ENCODE measurements at places on chromosomes 7 and 10.

DNA sequence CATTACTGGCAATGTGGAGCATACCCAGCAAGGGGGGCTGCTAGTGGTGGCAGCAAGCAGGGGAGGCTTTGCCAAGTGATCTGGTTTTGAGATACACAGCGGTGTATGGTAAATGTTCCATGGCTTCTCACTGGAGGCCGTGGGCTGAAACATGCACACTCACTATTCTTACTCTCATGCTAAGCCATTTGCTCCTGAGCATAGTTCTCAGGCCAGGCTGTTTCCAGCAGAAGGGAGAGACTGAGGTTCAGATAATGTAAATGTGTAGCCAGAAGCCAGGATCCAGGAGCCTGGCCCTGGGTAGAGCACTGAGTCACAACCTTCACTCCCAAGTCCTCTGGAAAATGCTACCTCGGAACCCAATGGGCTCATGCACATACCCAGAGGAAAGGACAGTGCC lies 757.9 kb downstream of the GRID1 start:
- no peak for DNase-seq

DNA sequence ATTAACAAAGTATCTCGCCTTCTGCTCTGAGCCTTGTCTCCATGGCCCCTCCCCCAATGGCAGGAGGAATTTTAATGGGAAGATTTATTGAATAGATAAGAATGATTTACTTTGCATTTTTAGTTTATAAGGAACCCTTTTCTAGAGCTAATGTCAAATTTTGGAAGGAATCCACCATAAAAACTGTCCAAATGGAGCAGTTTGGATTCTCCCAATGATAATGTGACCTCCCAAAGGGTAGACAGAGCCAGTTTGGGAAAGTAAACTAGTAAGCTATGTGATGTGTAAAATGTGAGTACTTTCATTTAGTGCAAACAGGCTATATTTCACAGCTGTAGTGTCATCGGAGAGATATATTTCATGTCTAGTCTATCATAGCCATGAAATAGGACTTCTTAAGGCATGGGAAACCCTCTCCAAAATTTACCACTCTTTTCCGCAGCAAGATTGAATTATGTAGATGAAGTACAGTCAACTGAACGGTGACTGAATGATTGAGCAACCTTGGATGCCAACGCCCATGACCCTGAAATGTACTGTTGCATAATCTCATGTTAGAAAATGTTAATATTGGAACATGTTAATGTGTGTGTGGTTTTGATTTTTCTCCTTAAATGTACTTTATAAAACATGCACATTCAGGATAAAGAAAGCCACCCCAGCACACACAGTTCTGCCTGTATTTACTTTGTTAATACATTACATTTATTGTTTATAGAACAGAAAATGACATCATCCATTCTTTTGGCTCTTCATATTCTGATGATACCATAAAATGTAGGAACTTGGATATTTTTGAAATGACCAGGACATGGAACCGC lies 140.6 kb downstream of the NRP1 start:
- DNase-seq = no peak

DNA sequence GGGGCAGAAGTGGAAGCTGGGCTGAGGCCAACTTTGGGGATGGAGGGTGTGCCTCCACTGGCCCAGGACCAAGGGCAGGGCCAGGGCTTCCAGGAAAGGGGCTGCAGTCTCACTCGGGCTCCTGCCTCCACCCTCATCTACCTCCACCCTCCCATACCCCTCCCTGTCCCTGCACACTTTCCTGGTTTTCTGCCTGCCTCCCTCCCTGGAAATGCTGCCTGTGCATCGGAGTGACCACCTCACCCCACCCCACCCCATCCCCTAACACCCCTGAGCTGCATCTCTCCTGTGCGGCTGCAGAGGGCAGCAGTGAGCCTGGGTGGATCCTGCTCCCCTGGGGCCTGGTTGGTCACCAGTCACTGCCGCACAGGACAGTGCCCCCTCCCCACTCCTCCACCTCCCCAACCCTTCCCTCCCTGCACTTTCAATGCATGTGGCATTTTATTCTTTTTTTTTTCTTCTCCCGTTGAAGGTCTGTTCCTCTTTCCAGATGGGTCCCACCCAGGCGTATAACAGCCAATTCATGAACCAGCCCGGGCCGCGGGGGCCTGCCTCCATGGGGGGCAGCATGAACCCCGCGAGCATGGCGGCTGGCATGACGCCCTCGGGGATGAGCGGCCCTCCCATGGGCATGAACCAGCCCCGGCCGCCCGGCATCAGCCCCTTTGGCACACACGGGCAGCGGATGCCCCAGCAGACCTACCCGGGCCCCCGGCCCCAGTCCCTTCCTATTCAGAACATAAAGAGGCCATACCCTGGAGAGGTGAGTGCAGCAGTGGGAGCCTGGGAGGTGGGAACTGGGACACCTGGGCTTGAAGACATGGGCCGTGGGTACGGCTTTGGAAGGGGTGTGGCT lies 54.1 kb upstream of the PPIF start:
- no peak for DNase-seq

- DNase-seq = no peak
Measured at GRCh38 chr10:21526860-21527597, 1.5 kb upstream of the SKIDA1 start.

DNA sequence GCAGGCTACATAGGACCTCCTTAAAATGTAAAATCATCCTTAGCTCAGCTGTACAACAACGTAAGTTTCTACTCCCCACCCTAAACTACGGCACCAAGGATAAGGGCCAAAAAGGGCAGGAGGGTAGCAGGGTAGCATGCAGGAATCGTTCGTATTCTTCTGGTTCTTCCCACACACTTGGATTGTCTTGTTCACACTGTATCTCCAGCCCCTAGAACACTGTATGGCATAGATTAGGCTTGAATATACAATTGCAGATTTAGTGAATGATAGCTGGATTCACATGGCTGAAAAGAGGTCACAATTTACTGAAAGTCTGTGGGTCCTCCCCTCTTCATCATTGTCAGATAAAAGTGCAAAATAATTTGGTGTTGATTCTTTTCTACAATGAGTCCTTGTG lies 28.2 kb upstream of the PRKAR2B start:
- no peak for DNase-seq

DNA sequence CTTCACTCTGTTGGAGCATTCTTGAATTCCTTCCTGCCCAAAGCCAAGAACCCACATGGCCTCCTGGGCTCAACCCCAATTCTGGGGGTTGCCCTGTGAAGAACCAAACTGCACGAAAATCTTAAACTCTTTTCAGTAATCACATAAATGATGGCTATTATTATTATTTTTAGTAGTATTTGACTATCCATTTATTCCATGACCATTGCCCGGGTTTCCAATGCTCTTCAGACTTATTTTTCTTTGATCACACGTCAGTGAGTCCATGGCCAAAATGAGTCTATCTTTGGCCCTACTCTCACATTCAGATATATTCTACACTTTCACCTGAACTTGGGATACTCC lies 185.9 kb downstream of the AVL9 start:
- DNase-seq = no peak

DNA sequence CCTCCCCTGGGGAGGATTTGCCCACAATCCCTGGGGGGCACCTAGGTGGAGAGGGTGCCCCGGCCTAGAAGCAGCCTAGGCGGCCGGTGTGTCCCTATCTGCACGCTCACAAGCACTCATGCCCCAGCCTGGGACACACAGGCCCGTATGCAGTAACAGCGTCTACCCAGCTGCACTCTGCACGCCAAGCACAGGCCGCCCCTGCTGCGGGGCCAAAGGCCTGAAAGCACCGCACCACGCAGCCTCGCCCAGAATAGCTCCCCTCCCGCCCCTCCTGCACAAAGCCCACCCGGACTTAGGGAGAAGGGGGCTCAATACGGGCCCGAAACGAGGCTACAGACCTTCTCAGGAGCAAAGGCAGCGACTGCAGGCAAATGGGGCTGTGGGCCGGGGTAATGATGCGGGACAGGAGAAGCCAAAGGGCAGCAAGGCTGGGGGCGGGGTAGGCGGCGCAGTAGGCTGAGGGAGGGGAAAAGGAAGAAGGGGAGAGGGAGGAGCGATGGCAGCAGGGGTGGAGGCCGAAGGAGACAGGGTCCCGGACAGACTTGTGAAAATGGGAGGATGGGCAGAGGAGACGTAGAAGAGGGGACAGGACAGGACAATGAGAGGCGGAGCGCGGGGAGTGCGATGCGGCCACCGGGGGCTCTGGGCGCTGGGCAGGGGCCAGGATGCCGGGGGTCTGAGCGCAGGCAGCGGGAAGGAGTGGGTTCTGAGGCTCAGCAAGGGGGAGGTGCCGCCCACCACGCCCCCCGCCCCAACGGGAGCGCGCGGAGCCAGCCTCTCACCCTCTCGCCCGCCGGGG lies 544 bp downstream of the GPRIN2 start:
- DNase-seq = peak; percentile 18

DNA sequence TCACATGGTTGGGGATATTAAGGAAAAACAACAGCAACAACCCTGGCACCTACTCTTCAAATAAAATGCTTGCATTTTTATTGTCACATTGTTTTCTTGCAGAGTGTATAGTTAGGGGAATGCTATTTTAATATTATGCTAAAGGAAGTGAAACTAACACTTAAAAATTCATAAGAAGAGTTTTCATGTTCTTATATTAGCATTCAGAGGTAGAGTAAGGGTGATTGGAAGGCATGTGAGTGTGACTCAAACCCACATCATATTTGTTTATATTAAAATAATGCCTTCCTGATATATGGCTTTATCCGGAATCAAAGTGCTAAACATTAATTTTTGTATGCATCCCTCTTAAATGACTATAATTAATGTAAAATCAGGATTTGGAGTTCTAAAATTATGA lies 59.8 kb upstream of the TES start:
- no peak for DNase-seq

DNA sequence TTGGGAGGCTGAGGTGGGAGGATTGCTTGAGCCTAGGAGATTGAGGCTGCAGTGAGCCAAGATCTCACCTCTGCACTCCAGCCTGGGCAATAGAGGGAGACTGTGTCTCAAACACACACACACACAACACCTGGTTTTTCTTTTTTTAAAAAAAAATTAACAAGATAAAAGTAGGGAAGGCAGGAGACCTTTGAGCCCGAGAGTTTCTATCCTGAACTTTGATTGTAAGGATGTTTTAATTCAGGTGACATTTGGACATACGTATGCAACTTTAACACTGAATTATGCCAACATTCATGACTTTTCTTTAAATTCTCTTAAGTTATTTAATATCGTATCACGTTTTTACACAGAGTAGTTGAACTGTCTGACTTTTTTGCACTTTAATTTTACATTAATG lies 11.7 kb upstream of the CYP2E1 start:
- DNase-seq = no peak

- DNase-seq = no peak
Measured at GRCh38 chr7:55258631-55259030, 106.5 kb upstream of the LANCL2 start.

GRCh38 chr7:143015926-143016490 lies 10.9 kb downstream of the OR9A2 start:
- no peak for DNase-seq

DNA sequence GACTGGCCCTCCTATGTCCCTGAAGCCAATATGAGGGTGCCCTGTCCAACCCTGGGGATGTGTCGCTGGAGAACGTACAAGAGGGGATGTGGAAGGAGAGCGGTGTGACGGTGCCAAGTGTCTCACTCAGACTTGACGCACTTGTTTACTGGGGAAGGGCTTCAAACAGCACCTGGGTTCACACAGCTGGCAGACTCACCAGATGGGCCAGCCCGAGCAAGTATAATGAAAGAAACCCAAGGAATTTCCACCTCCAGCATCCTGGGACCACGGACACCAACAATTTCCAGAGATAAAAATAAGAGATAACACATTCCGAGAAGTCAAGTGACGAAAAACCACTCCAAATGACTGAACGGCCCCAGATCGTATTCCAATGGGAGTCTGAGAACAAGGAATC lies 5.3 kb downstream of the ATP5MF start:
- no peak for DNase-seq
